ENCODE measurements at places on chromosomes 3 and 15.

DNA sequence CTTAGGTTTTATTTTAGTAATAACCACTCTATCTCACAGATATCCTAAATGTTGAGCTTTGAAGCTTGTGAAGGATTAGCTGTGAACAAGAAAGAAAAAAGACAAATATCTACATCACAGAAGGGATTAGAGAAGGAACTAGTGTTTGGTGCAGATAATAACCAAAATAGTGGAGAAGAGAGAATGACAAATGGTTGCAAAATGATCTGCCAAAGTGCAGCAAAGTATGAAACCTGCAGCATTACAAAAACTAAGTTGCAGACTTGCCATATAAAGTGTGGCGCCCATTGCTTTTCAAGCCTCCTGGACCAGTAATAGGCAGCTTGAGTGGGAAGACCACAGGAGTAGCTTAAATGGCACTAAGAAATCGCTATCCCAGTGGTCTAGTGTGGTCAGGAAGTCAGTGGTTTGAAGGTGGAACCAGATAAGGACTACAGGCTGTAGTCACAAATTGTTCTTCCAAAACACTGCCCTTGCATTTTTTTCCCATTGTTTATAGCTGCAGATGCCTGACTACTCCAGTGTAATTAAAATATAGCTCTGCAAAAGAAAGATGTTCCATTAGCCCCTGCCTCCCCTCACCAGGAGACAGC, 20.7 kb downstream of the TPM1 start:
- DNase-seq: no peak

DNA sequence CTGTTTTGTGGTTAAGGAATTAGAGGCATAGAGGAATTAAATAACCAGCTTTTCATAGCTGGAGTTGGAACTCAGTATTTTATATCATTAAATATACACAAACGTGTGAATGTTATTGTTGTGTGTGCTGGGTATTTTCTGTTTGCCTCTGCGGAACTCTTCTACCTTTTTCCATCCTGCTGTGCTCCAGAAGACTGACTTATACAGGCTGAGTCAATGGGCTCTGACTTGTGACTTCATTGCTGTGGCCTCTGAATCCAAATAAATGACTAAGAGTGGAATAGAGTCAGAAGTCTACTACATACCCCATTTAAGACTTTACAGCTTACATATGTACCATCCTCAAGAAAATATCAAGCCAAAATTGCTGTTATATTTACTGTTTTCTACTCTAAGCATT, 17.6 kb downstream of the ARIH1 start:
- peak; percentile 66 for DNase-seq

GRCh38 chr3:59436164-59436958, 386.5 kb upstream of the CFAP20DC start:
- no peak for DNase-seq

DNA sequence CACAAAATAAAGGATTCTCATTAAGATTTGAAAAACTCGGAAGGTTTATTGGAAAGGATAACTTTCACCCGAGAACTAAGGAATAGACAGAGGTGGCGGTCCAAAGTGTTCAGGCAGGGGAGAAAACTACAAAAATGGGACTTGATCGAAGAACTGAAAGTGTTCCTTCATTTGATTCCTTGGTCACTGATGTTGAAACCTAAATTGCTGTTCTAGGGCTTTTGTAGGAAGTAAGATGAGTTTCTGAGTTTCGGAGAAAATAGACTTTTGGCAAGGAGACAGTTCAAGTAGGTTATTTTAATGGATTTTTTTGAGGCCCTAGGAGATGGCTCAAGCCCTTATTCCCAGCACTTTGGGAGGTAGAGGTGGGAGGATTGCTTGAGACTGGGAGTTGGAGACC, 1.4 kb downstream of the TRIP4 start:
- no peak for DNase-seq

GRCh38 chr15:51189669-51190385, 95.1 kb upstream of the TNFAIP8L3 start:
- no peak for DNase-seq

- no peak for DNase-seq
Measured at GRCh38 chr3:140655678-140656077, 22.2 kb upstream of the TRIM42 start.
